GM03348 (cell line): ENCODE measurements at places on chromosomes 16 and 17.

DNA sequence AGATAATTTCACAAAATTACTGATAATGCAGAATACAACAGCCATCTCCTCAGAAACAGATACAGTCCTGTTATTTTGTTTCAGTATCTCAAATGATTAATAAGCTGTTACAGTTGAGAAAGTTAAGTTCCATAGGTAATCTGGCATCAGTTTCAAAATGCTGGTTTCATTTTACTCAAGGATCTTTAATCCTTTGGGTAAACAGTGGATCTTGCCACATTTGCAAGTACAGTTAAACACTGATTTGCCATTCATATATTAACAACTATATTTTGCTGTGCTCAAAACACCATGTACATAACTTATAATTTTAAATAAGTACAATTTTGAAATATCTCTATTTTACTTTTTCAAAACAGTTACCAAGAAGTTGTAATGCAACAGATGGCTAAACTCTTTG is 31.2 kb downstream of the RPGRIP1L start:
- DNase-seq, result no peak

DNA sequence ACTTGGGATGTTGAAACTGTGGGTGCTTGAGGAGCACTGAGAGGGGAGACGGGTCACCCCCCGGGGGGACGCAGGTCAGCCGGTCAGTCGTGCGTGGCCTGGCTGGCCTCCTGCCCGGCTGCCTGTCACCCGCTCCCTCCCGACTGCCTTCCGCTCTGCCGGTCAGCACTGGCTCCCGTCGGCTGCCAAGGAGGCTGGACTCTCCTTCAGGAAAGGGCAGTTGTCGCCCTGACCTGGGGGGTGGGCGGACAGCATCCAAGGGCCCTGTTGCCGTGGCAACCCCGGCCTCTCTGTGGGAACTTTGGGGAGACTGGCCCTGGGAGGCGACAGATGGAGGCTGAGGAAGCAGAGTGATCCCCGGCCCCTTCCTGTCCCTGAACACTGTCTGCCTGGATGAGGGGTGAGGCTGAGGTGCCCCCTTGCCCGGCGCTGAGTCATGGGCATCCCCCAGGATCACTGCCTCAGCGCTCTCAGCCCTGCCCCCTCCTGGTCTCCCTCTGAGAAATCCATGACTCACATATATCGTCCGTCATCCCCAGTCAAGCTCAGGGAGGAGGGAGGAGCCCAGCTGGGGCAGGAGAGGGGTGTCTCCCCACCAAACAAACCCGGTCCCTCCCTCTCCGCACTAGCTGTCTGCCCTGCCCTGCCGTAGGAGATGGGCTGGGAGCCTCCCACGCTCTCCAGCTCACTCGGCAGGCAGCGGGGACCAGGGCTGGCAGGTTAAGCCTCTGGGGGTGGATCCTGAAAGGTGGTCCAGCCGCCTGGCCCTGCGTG is at the start of gene ADGRG1:
TSS of gene ADGRG1 (plus strand) at position 623 of the 774 bp plus-strand sequence. CDS start 21,658 bp downstream, outside the sequence.
- DNase-seq, result peak; percentile 95

DNA sequence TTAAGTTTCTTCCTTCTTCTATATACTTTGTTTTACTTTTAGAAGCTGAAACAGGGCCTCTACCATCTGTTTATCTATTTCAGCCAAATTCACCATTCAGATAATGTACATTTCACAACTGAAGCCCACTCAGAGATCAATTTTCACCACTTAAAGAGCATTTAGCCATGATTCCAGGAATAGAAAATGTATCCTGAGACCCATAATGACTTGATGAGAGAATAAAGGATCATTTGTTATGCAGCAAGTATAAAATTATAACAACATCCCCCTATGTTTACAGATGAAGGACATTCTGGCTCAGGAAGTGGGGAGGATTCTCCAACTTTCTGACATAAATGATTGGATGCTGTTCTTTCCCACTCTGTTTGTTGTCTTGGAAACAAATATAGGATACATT is 962.1 kb upstream of the EEF2KMT start:
- no peak for DNase-seq

DNA sequence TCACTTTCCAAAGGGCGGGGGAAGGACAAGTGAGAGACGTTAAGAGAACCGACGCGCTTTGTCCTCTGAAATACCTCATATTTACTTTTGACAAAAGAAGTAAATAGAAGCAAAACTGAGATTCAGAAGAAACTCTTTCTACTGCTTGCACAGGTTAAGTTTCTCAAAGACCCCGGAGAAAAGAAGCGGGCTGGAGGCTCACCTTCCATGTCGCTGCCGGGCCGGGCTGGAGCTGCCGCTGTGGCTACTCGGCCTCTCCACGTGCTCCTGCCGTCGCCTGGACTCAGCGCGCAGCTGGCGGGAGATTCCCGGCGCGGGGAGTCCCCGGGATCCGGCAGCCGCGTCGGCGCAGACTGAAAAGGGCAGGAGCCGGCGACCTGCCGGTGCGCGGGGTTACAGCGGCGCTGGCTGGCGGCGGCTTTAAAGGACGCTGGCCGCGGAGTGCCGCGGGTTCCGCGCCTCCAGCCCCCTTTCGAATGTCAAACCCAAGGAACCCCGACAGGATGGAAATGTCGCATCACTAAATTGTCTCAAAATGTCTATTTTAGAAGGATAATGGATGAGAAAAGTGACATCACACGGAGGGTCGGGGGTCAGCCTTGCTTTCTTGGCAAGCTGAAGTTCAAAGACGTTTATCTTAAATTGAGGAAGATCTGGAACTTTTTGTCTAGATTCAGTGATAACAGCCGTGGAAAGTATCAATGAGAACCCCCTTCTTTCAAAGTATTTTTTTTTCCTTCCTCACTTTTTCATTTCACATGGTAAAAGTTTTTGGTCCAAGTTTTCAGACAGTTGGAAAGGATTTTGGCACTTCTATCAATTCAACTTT is at the start of gene IKZF3:
TSS of gene IKZF3 (minus strand) at position 395 of the 829 bp plus-strand sequence. CDS start at position 209, 186 bp downstream.
- peak; percentile 24 for DNase-seq

DNA sequence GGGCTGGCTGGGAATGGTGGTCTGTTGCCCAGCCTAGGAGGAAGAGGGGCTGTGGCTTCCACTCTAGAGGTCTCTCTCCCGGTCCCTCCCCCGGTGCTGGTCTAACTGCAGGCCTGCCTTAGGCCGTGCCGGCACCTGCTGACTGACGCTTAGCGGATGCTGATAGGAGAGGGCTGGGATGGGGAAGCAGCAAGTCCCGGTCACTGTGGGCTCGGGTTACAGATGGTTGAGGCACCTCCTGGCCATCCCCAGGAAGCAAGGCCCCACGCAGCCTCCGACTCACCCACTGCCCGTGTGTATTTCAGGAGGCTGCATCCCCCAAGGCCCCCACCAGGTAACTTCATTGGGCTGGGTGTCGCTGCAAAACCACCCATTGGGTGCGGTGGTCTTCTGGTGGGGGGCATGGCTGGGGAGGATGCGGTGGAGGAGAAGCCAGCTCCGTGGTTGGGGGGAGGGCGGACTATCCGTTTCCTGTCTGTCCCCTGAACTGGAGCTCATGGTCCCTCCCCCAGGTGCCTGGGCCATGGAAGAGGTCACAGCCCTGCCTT is 278.9 kb downstream of the SEC14L1 start:
- DNase-seq, result no peak

DNA sequence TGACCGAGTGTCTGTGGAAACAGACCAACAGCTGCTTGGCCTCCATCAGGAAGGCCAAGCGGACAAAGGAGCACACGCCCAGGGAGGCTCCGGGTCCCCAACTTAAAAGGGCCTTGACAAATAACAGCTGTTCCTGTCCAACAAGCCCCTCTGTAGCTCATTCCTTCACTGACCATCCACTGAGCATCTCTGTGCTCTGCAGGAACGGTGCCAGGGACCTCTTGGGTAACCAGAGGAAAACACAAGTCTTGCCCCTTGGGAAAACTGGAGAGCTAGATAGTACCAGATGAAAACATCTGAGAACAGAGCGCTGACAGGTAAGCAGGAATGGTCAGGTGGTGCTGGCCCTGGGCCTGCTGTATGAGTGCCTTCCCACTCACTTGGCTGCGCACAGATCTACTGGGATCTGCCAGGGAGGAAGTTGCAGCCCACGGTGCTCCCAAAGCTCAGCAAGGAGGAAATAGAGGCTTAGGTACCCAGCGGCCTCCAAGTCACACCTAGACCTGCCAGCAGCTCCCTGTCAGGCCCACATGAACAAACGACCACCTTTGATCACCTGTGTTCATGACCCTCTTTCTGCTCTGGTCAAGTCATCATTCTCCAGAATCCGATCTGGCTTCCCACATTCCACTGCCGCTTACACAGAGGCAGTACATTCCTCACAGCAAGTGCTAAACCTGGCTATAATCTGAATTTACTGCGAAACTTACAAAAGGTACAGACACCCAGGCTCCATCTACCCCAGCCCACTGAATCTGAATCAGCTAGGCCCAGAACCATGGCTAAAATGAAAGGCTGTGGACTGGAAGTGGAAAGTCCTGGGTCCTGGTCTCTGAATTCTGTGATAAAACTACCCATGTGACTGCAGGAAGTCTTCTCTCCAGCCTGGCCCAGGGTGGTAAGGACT is 12.5 kb downstream of the DCAKD start:
- DNase-seq, result no peak

GRCh38 chr17:50615828-50616227 is 18.9 kb upstream of the ABCC3 start:
- no peak for DNase-seq

DNA sequence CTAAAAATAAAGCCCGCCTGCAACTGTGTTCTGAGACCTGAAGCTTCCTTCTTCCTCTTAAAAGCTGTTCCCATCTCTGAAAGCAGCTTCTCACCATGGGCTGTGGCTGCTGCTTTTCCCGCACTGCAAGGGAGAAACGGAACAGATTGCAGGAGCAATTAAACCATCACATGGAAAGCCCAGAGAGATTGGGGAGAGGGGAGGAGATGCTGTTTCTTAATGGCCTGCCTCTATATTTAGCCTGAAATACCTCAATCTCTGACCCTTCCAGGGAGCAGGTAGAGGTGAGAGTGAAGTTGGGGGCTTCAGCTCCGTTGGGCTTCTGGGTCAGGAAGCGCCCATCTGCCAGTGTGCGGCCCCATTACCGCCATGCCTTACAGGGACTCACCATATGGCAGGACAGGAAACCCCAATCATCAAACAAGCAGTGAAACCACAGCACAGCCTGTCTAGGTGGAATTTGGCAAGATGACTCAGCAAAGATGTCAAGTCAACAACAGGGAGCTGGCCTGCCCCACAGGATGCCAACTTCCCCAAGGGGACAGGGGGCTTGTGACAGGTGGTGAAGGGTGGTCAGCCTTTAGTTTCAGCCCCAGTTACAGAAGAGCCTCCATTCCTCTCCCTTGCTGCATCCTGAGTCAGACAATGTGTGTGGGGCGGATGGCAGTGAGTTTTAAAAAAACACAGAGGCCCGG is 286.6 kb upstream of the CCL2 start:
- DNase-seq, result no peak

DNA sequence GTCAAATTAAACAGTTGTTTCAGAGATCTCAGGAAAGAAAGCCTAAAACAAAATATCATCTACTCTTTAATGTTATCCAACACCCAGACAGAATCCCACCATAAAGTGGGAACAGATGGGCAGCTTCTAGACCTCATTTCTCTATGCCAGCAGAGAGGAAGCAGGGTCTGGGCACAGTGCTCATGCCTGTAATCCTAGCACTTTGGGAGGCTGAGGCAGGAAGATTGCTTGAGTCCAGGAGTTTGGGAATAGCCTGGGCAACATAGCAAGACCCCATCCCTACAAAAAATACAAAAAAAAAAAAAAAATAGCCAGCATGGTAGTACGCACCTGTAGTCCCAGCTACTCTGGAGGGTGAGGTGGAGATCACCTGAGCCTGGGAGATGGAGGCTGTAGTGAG is 13.5 kb upstream of the ZNF652 start:
- no peak for DNase-seq

DNA sequence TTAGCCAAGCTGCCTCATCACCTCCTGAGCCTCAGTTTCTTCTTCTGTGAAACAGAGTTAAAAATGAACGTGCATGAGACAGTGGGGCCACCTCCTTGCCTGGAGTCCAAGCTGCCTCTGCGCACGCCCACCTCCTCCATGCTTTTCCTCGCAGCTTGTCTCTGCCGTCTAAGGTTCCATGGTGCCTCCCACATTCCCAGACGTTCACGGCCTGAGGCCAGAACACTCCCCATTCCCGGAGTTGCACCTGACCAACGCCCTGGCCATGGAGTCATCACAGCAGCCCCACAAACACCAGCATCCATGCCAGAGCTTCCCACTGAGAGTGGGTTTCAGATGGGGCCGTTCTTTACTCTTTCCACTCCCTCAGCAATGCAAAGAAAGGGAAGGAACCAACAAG is 183.0 kb upstream of the FOXF1 start:
- no peak for DNase-seq

GRCh38 chr17:12097326-12097725 is 76.6 kb downstream of the MAP2K4 start:
- no peak for DNase-seq

- no peak for DNase-seq
Observed at GRCh38 chr17:40763752-40764151, 8.2 kb downstream of the KRT26 start.

GRCh38 chr17:9860851-9861250 is 35.1 kb downstream of the GLP2R start:
- DNase-seq, result no peak

- no peak for DNase-seq
Observed at GRCh38 chr17:43614561-43614960, 47.2 kb downstream of the MEOX1 start.

DNA sequence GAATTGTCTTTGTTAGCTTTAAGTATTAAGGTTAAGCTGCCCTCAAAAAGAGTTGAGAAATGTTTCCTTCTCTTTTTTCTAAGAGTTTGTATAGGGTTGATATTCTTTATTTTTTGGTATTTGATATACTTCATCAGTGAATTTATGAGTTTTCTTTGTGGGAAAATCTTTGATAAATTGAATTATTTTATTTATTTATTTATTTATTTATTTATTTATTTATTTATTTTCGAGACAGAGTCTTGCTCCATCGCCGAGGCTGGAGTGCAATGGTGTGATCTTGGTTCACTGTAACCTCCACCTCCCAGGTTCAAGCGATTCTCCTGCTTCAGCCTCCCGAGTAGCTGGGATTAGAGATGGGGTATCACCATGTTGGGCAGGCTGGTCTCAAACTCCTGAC is 19.9 kb downstream of the TEFM start:
- DNase-seq, result no peak

GRCh38 chr17:73514146-73514863 is 129.9 kb downstream of the SDK2 start:
- no peak for DNase-seq

GRCh38 chr17:64502021-64502420 is 4.1 kb downstream of the DDX5 start:
- DNase-seq, result no peak

DNA sequence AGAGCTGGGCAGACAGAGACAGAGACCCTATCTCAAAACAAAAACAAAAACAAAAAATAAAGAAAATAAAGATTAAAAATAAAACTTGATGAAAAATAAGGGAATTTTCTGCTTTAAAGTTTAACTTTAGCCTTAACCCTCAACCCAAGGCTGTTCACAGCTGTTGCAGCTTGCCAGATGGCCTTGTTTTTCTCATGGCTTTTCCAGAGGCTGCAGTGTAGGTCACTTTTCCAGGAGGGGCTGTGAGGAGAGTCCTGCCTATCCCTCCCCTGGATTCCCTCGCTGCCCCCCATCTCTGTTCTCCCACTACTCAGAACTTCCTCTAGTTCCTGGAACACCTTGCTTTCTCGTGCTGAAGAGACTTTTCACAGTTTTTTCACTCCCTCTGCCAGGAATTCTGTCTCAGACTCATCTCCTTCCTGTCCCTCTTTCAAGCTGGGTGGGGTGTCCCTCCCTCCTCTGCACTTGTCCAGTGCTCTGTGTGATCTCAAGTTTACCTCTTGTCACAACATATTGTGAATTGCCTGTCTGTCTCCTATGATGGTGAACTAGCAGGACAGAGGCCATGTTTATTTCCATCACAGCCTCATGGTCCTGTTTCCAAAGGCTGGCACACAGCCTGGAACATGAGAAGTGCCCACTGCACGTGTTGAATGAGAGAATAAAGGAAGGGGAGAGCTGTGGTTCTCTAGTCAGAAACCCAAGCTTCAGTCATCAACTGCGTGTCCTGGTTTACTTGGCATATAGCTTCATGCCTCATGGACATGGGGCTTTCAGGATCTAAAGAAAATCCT is 69.9 kb upstream of the MSI2 start:
- no peak for DNase-seq
